ENCODE measurements at places on chromosomes 11 and 22.

DNA sequence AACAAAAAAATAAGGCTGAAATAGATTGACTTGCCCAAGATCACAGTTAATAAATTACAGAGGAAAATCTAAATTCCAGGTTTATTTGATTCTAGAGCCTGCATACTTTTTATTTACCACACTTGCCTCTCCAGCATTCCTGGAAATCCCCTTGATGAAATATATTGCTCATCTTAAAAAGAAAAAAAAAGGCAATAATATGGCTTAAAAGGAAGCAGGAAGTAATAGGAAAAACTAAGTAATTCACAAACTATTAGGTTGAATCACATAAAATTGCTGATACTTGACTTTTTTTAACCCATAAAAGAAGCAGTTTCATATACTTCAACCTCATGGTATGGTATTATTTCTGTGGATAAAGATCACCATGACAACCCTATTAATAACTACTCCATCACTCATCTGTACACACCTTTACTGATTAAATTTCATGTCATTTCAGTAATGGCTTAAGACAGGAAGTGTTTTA lies 52.9 kb downstream of the COPB1 start:
- DNase-seq, result no peak

DNA sequence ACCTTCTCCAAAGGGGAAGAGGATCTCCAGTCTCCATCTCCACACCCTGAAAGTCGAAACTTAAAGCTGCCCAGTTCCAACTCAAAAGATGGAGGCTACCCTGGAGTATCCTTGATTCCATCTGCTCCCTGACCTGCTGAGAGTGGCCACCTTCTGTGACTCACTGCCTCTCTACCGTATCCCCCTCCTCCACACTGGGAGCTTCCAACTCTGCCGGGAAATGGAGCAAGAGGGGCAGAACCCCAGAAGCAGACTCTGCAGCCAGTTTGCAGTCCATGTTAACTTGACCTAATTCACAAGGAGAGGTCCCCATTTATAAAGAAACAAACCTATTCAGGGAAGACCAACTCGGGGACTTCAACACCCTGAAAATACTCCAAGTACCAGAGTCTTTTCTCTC lies 22.0 kb upstream of the IRAG1 start:
- DNase-seq, result no peak

- DNase-seq, result no peak
Measured at GRCh38 chr11:124670732-124671131, 2.8 kb downstream of the SIAE start.

GRCh38 chr11:62119569-62119968 lies 4.2 kb upstream of the INCENP start:
- DNase-seq, result no peak
